EL (cell line): ENCODE measurements at places on chromosomes 4 and X.

DNA sequence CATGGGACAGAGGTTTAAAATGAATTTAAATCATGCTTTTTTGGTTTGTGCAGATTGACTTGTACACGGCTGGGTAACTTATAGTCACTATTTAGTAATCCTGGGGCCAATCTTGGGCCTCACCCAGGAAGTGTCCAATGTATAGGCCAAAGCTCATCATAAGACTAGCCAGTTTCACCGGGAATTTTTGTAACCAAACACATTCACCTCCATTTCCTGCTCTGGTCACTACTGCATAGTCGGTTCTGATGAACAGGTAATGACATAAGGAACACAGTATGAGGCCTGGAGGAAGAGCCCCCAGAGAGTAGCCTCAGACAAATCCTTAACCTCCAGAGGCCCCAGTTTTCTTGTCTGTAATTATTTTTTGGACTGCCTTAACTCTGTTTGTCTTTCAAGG, 81.9 kb downstream of the HPRT1 start:
- DNase-seq, result no peak

- no peak for DNase-seq
Observed at GRCh38 chr4:168713253-168713652, 216.4 kb downstream of the PALLD start.

DNA sequence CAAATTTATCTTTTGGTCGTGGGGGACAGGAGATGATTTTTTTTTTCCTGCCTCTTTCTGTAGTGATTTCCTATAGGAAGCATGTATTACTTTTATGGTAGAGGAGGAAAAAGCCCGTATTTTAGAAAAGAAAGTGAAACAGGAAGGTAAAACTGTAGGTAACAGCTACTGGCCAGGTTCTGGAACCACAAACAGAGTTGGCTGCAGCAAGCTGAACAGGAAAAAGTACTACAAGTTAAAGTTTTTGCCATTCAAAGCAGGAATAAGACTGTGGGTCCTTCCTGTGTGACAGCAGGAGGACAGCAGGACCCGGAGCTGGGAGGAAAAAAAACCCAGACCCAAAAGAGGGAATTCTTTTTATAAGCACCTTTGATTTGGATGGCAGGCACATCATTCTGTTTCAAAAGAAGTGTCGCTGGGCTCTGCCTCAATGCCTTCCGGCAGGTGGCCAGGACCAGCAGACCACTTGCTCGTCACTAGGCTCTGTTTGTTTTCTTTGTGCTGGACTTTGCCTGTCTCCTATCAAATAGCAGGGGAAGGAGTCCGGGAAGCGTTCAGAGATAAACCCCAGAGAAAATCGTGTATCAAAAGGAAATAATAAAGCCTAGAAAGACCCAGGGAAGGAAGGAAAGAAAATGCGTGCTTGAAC, 277.9 kb downstream of the ADGRA3 start:
- no peak for DNase-seq

GRCh38 chr4:32032136-32032672, 1312.0 kb downstream of the PCDH7 start:
- DNase-seq, result no peak

DNA sequence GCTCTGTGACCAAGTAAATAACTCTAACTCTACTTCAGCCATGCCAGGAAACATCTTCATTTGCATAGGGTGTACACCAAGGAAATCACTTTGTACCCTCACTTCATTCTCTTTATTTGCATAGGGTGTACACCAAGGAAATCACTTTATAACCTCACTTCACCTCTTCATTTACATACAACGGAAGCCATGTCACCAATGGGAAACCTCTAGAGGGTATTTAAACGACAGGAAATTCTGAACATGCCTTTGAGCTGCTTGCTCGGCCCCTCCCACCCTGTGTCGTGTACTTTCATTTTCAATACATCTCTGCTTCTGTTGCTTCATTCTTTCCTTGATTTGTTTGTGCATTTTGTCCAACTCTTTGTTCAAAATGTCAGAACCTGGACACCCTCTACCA, 848.1 kb upstream of the FRG1 start:
- DNase-seq, result peak; percentile 45

GRCh38 chrX:24025741-24026403, 1.1 kb downstream of the KLHL15 start:
- DNase-seq, result peak; percentile 41

- DNase-seq, result no peak
Observed at GRCh38 chr4:3329887-3330286, 37.1 kb downstream of the RGS12 start.

- DNase-seq, result no peak
Observed at GRCh38 chr4:23921447-23921845, 31.6 kb upstream of the PPARGC1A start.
